ENCODE measurements at places on chromosomes 1 and 21. TPM values are rescaled to one million over a fixed set of nuclear protein-coding genes. Genes with fewer than 3 reads are reported as not detected.

- H3K27ac ChIP-seq, result no peak overlapping the region
- no peaks in the 10 kb centered on the region for H3K4me1 ChIP-seq
- DNase-seq, result no peak
- no peak overlapping the region for H3K4me3 ChIP-seq
- H3K27me3 ChIP-seq, result no peaks in the 10 kb centered on the region
Observed at GRCh38 chr1:32172621-32173245, 6.7 kb upstream of the TXLNA start.

DNA sequence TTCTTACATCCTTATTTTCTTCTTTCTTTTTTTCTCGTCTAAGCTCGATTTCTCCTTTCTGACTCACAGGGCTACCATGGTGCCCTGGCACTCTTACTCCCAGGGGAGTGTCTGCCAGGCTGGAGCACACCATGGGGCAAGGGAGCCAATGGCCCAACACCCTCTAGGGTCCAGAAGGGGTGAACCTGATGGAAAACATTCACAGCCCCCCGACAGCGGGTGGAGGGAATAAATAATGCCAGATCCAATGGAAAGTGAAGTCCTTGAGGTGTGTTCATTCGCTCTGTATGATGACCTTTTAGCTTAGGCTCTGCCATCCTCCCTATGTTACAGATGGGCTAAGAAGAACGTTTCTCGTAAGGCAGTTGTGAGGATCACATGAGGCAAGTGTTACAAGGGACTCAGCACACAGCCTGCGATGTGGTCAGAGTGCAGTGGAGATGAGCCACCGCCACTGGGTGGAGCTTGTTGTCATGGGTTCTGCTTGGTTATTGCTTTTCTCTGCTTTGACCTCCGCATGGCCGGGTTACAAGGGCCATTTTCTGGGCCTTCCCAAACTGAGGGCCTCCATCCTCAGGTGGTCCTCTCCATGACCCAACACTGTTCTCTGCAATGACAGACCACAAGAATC, 3.5 kb upstream of the FCMR start:
- H3K4me3 ChIP-seq, result no peak overlapping the region
- H3K27ac ChIP-seq, result no peak overlapping the region
- H3K36me3 ChIP-seq, result no peaks in the 10 kb centered on the region
- DNase-seq, result no peak

DNA sequence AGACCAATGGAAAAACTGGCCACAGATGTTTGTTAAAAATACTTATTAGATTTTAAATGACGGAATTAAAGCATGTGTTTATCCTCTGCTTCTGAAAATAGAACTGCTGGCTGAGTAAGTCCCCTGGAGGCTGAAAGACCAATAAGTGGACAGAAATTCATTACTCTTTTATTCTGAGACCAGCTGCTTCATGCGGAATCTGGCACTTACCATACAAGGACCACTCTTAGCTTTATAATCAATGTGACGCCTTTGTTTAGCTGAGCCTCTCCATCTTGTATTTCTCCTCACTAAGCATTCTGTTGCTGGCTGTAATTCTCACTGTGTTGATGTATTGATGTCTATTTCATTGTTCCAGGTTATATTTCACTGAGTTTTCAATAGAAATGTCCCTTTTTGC, 6.3 kb upstream of the EXO1 start:
- no peak for DNase-seq
- H3K27ac ChIP-seq, result no peak overlapping the region
- no peak overlapping the region for H3K4me3 ChIP-seq
- no peaks in the 10 kb centered on the region for H3K36me3 ChIP-seq

The AKNAD1 gene
- total RNA-seq, result 0.87 TPM

Data from SJCRH30 (cell line).